ENCODE measurements at places on chromosomes 16 and 17. TPM values are rescaled to one million over a fixed set of nuclear protein-coding genes. Genes with fewer than 3 reads are reported as not detected.

Gene TP53TG3B
- total RNA-seq = not detected

Gene CCR7
- total RNA-seq = 0.16 TPM

Gene APOBR
- not detected for total RNA-seq

Gene DEXI
- 42.4 TPM for total RNA-seq

Gene SEPTIN12
- 0.06 TPM for total RNA-seq
